ENCODE measurements at places on chromosomes 11 and 22.

DNA sequence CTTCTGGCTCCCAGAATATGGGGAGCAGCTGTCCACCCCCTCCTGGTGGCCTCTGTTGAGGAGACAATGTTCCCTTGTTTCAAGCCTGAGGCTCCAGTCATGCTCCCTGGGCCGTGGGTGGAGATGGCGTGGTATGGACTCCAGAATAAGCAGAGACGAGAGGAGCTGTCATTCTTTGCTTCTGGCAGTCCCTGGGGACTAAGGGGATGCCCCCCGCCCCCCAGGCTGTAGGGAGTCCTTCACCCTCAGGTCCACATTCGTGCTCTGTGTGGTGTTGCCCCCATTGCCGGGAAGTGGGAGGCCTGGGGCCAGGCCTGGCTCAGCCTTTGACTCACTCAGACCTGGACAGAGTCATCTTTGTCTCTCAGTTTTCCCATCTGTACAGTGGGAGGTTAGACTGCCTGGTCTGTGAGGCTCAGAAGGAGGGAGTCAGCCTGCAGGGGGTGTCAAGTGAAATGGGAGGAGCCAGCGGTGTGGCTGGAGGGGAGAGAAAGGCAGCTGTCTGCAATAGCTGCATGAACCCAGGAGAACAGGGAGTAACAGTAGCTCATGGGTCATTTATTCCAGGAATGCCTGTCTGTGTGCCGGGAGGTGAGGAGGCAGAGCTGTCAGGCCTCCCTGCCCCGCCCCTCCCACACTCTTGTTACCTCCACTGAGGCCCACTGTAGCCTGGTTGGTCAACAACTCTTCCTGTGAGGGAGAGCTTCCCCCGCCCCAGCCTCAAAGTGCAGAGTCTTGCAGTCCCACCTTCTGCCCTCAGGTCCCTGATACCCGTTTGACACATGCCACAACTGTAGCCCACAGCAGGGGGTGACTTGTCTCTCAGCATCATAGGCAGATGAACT lies 6.3 kb downstream of the ARHGEF17 start:
- no peak for DNase-seq

DNA sequence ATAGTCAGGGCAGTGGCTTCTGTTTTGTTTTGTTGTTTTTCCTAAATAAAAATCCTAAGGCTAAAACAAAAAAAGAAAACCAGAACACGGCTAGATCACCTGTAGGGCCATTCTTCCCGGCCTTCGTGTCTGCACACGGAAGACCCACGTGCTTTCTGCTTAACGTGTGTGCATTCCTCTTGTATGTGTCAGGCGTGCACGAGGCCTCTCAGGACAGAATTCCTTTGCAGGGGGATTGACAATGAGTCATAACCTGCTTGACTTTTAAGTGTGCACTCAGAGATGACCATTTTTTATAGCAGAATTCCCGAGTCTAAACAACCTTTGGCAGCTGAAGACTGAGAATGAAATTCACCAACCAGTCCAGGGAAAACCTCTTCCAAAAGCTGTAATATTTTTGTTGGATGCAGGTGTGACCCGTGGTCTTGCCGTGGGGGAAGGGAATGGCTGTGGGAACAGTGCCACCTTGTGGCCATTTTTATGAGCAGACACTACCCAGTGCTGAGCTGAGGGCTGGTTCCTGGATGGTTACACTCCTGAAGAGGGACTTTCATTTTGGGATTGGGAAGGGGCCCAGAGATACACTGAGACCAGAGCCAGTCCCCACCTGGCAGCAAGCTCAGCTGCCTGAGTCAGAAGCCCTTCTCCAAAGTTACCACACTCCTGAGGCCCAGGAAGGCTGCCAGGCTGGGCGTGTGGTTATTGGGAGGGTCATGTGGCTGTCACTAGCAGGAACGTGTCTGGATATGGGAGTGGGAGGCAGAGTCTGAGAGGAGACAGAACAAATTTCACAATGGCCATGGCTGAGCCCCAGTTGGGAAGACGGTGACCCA lies 35.7 kb upstream of the DKK3 start:
- peak; percentile 66 for DNase-seq

GRCh38 chr22:24355574-24355973 lies 71.8 kb upstream of the ADORA2A start:
- no peak for DNase-seq

GRCh38 chr11:79503028-79503427 lies 62.2 kb upstream of the TENM4 start:
- DNase-seq, result no peak

DNA sequence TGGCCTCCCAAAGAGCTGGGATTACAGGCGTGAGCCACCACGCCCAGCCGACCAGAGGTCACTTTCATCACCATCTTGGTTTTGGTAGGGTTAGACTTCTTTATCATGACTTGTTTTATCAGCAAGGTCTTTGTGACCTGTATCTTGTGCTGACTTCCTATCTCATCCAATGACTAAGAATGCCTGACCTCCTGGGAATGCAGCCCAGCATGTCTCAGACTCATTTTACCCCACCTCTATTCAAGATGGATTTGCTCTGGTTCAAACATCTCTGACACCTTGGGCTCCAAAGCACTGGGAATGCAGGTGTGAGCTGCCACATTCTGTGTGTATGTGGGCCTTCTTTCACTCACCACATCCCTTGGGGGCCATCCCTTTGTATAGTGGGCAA lies 5.1 kb upstream of the TALDO1 start:
- no peak for DNase-seq

GRCh38 chr11:10352921-10353550 lies 48.2 kb downstream of the ADM start:
- DNase-seq, result no peak

- no peak for DNase-seq
Observed at GRCh38 chr11:111449696-111450479, 62.3 kb downstream of the BTG4 start.

DNA sequence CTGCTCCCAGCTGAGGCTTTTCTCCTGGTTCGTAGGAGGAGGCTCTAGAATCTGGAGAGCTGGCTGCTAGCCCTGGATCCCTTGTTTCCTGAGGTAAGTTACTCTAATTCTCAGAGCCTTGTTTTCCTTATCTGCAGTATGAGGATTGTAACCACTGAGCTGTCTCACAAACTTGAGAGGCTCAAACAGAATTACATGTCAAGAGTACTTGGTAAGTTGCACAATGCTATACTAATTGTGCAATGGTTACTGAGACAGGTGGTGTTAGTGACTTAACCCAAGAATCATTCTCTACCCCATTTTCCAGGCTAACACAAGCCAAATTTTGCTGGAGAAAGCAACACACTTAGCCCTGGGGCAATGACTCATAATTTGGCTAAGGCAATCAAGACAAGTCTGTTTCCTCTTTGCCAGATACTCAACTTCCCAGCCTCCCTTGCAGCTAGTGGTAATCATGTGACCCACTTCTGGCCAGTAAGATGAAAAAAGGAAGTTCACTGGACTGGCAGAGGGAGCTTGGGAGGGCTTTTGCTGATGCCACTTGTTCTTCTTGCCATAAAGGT lies 348.0 kb downstream of the TENM4 start:
- no peak for DNase-seq

DNA sequence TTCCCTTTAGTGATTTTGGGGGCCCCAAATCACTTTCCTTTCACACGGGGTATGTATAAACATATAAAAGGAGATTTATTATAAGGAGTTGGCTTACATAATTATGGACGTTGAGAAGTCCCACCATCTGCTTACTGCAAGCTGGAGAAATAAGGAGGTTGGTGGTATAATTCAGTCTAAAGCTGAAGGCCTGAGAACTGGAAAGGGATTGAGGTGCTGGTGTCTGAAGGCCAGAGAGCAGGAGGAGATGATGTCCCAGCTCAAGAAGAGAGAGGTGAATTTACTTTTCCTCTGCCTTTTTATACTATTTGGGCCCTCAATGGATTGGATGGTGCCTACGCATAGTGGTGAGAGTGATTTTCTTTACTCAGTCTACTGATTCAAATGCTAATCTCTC lies 1.3 kb upstream of the ZNF202 start:
- no peak for DNase-seq

DNA sequence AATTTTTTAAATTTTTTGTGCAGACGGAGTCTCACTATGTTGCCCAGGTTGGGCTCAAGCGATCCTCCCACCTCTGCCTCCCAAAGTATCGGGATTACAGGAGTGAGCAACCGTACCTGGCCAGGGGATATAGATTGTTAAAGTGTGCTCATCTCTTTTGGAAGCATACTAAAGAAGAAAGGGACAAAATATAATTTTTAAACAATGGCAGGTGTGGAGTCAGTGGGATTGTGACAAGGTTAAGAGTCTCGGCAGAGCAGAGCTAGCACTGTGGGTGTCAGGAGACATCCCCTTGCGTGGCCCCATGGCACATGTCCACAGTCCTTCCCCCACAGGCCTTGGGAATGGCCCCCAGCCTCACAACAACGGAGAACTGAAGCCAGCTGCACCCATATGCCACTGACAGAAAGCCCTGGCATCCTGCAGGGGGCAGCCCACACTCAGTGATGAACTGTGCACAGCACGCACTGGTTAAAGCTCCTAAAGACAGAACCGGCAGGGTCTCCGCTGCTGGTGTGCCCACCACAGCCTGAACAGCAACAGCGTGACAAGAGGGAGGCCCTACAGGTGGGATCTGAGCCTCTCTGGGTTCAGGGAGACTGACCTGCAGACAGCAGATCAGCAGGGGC lies 29.9 kb downstream of the SERPIND1 start:
- no peak for DNase-seq

DNA sequence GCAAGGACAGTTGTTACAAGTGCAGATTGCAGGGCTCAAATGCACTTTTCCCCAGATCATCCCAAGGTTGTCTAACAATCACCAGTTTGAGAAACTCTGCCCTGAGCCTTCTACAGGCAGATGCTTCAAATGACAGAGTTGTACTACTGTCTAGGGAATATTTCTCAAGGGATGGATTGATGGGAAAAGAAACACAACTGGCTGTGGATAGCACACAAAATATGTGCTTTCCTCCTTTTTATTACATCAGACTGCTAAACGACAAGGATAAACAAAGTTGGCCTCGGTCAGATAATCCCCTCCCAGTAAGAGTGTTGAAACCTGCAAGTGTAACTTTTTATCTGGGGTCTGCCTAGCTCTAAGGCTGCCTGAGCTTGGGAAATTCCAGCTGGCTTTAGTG lies 46.6 kb upstream of the SORL1-AS1 start:
- no peak for DNase-seq

Data from NCI-H1930 (cell line).